ENCODE measurements at places on chromosomes 5 and 9. TPM values are rescaled to one million over a fixed set of nuclear protein-coding genes. Genes with fewer than 3 reads are reported as not detected.
A peak's percentile ranks its signal among the peaks of the same experiment; 100 is the strongest.

ARHGEF39 gene
- total RNA-seq, result not detected

DNA sequence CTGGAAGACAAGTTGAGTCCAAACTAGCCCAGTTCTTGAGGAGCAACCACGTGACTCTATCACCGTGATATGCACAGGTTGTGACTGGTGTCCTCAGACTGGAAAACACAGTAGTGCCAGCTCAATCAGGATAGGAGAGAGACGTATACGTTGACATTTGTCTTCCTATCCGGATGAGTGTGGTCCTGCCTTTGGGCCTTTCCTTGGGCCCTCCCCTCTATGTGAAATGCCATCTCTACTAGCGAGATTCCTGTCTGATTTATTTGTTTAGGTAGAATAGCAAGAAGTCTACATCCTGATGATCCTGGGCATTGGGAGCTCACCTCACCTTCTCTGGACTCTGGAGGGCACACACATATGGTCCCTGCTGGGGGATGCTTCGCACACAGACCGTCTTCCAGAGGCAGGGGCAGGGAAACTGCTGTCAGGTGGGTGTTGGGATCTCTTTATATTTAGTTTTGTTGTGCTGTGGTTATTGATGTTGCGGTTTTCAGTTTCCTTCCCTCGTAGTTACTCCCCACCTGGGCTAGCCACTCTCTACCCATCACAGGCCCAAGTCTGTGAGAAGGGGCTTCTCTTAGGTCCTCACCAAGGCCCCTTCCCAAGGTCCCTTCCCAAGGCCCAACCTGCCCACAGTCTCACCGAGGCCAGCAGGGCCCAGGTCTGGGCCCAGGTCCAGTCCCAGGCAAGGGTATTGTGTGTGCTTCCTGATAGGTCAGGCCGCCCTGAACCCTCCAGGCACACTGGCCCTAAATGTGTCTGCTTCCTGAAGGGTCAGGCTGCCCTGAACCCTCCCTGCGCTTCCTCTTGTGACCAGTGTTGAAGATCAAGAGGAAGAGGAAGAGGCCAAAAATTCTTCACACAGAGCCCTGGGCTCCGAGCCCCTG lies 19.0 kb upstream of the SPINK4 start:
- no peak overlapping the region for H3K27ac ChIP-seq
- peaks cover 19% of the 10 kb centered on the region for H3K4me1 ChIP-seq
- H3K27me3 ChIP-seq, result no peaks in the 10 kb centered on the region
- DNase-seq, result no peak

- H3K27ac ChIP-seq, result peak overlapping the region; percentile 85
- no peak for DNase-seq
- H3K4me1 ChIP-seq, result peaks cover 62% of the 10 kb centered on the region
These were observed 1.4 kb downstream of the SAP30L start for GRCh38 chr5:154447089-154447725.

AFAP1L1 gene
- 0.13 TPM for total RNA-seq

- peaks cover 3% of the 10 kb centered on the region for H3K36me3 ChIP-seq
- no peak overlapping the region for H3K27ac ChIP-seq
- peaks cover 19% of the 10 kb centered on the region for H3K4me1 ChIP-seq
- no peak overlapping the region for H3K4me3 ChIP-seq
- DNase-seq, result no peak
These were observed 4.5 kb downstream of the NREP start for GRCh38 chr5:111752426-111752965.

DNA sequence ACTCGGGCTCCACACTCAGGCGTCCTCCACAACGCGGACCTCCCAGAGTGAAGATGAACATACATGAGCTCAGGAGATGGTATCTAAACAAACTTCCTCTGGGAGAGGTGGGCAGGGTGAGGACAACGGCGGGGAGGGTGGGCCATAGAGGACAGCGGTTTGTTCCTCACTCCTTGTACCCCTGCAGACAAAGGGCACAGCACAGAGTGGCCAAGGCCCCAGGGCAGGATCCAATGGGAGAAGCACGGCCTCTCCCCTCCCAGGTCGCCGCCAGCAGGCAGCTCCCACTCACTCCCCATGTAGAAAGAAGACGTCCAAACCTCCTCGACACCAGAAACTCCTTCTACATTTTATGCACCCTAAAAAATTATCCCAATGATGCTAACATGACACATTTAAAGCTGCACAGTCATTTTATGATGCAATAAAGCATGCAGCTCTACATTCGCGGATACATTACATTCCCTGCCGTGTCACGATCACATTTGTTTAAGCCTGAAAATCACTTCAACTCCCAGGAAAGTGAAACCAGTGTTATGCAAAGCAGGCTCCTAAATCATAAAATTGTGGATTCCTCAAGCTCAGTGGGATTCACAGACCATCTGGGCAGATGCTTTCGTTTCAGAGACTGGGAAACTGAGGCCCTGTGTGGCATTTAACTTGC lies 87.5 kb upstream of the SARDH start:
- H3K36me3 ChIP-seq, result no peaks in the 10 kb centered on the region
- H3K27ac ChIP-seq, result no peak overlapping the region
- H3K4me3 ChIP-seq, result no peak overlapping the region
- H3K27me3 ChIP-seq, result no peaks in the 10 kb centered on the region

NEUROG1 gene
- total RNA-seq, result not detected

INSL6 gene
- total RNA-seq, result not detected

DNA sequence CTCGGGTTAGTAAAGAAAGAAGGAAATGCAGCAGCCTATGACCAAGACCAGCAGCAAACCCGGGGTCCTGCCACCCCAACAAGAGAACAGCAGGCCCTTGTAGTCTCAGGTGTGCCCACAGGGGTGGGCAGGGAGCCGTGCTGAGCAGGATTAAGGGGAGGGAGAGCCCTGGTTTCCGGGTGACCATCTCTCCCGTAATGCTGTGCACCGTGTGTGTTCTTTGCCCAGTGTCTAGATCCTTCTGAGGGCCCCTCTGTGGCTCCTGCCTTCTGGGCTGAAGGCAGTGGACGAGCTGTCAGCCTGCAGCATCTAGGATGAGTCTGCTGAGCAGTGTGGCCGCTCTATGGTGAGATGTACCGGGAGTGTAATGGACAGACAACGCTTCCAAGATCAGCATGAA lies 12.7 kb upstream of the PLEKHG4B start:
- no peak overlapping the region for H3K27ac ChIP-seq
- H3K27me3 ChIP-seq, result peaks cover 44% of the 10 kb centered on the region
- no peak for DNase-seq
- no peak overlapping the region for H3K4me3 ChIP-seq

DNA sequence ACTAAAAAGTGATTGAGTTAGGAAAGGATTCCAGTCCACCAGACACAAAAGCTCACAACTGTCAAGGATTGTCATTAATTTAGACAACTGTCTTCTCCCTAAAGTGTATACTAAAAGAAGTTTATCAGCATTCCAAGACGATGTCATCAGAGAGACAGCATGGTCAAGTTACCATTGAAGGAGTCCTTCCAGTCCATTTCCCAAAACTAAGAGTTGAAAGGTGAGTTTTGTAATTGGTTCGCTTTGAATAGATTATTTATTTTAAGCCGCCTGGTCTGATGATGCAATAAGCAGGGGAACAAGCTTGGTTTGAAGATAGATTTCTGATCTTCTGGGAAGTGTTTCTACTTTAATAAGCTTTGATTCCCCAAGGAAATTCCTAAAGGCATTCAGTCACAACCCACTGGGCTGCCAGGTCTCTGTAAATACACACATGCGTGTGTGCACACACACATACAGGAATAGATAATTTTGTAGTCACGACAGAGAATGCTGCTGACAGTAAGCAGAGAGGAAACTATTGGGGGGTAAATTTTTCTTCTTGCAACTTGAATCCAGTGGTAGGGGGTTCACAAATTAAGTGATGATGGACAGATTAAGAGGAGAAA lies 234.8 kb downstream of the PIK3R1 start:
- no peaks in the 10 kb centered on the region for H3K4me1 ChIP-seq
- peaks cover 4% of the 10 kb centered on the region for H3K36me3 ChIP-seq
- H3K27me3 ChIP-seq, result no peaks in the 10 kb centered on the region
- DNase-seq, result no peak
- no peak overlapping the region for H3K4me3 ChIP-seq

TTC16 gene
- total RNA-seq, result 7.2 TPM

GRCh38 chr9:109295221-109296130 lies 25.4 kb downstream of the EPB41L4B start:
- DNase-seq, result no peak
- no peaks in the 10 kb centered on the region for H3K4me1 ChIP-seq
- H3K27me3 ChIP-seq, result peaks cover 13% of the 10 kb centered on the region
- no peak overlapping the region for H3K27ac ChIP-seq
- no peak overlapping the region for H3K4me3 ChIP-seq

- DNase-seq, result no peak
- peaks cover 22% of the 10 kb centered on the region for H3K4me1 ChIP-seq
- H3K4me3 ChIP-seq, result peak overlapping the region; percentile 93
- H3K36me3 ChIP-seq, result peaks cover 27% of the 10 kb centered on the region
These were observed 2.1 kb downstream of the NR3C1 start for GRCh38 chr5:143401227-143402016.

DNA sequence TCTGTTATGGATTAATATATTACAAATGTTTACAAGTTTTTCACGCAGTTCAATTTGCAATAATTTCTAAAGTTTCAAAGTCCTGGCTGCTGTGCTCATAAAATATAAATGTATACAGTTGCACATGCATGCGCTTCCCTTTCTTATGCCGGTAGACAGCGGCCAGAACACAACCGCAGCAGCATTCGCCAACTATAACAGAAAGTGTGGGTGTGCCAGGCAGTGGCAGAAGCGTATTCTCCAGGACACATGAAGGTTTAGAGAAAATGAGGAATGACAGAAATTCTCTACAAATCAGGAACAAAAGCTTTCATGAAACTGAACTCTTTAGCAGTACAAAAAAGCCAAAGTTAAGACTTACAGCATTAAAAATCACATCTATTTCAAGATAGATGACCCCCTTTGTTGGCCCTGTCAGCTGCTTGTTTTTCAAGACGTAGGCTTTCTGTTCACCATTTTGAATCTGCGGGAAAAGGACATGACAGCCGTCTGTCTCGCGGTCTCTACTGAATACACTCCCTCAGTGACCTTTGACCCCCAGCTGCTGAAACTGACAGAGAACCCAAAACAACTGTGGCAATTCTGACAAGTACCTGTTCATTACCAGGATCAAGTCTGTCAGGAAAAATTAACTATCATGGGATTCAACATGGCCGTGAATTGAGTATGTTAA lies 252.2 kb downstream of the SLF1 start:
- no peak for DNase-seq
- no peaks in the 10 kb centered on the region for H3K27me3 ChIP-seq

DNA sequence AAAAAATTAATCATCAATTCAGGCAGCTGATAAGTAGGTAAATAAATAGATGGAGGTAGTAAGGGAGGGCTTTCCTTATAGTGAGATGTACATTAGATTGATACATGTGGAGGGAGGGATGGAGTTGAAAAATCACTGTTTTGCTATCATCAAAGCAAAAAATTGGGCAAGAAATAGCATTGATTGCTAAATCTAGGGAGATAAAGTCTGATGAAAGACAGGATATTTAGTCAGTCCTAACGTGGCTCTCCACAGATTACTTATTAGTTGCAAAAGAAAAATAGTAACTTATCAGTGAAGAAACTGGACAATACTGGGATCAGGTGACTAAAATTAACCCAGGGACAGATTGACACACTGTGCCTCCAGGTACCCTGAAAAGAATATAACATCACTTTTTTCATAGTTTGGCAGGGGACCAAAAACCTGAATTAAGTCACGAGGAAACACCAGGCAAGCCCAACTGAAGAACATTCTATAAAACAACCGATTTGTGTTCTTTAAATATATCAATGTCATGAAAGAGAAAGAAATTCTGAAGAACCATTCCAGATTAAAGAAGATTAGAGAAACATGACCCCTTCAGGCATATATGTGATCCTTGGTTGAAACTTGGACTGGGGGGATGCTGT lies 27.1 kb upstream of the GOLPH3 start:
- H3K27me3 ChIP-seq, result peaks cover 6% of the 10 kb centered on the region
- no peak overlapping the region for H3K4me3 ChIP-seq
- H3K27ac ChIP-seq, result no peak overlapping the region

PCDHGA10 gene
- total RNA-seq, result 0.31 TPM

DNA sequence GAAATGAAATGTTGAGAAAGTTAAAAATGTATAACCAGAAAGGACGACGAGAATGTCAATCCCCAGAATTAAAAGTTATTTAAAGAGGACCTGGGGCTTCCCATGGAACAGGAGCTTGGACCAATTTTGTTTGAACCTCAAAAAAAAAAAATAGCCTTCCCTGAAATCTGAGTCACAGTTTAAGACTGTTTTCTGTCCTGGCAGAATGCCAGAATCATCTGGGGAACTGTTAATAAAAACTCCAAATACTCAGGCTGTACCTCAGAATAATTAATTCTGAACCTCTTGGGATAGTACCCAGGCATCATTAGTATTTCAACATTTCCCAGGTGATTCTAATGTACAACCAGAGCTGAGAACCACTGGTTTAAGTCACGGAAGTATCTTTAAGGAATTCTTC lies 102.2 kb upstream of the SLCO6A1 start:
- H3K36me3 ChIP-seq, result no peaks in the 10 kb centered on the region
- peaks cover 5% of the 10 kb centered on the region for H3K4me1 ChIP-seq
- H3K27me3 ChIP-seq, result no peaks in the 10 kb centered on the region
- H3K27ac ChIP-seq, result no peak overlapping the region

LCN10 gene
- 11.1 TPM for total RNA-seq

OLFM1 gene
- not detected for total RNA-seq

AGXT2 gene
- not detected for total RNA-seq

IL3 gene
- not detected for total RNA-seq

DNA sequence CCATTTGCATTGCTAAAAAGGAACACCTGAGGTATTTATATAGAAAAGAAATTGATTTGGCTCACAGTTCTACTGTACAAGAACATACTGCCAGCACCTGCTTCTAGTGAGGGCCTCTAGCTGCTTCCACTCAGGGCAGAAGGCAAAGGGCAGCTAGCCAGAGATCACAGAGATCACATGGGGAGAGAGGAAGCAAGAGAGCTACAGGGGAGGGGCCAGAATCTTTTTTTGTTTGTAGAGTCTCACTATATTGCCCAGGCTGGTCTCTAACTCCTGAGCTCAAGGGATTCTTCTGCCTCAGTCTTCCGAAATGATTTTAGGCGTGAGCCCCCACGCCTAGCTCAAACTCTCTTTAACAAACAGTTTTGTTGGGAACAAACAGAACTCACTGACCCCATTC lies 6.1 kb downstream of the SLCO4C1 start:
- H3K4me1 ChIP-seq, result peaks cover 16% of the 10 kb centered on the region
- no peak overlapping the region for H3K4me3 ChIP-seq
- no peaks in the 10 kb centered on the region for H3K36me3 ChIP-seq
- DNase-seq, result no peak
- H3K27ac ChIP-seq, result no peak overlapping the region

GRCh38 chr9:19378647-19379046 lies 1.4 kb downstream of the RPS6 start:
- peak overlapping the region; percentile 99 for H3K4me3 ChIP-seq
- peaks cover 60% of the 10 kb centered on the region for H3K36me3 ChIP-seq
- DNase-seq, result no peak
- H3K27ac ChIP-seq, result peak overlapping the region; percentile 99

- peaks cover 61% of the 10 kb centered on the region for H3K4me1 ChIP-seq
- H3K27me3 ChIP-seq, result no peaks in the 10 kb centered on the region
- H3K27ac ChIP-seq, result no peak overlapping the region
These were observed 3.3 kb downstream of the UBE2R2 start for GRCh38 chr9:33820231-33820745.

- H3K27ac ChIP-seq, result no peak overlapping the region
- no peaks in the 10 kb centered on the region for H3K36me3 ChIP-seq
- H3K4me3 ChIP-seq, result no peak overlapping the region
- H3K4me1 ChIP-seq, result peaks cover 3% of the 10 kb centered on the region
- no peaks in the 10 kb centered on the region for H3K27me3 ChIP-seq
- no peak for DNase-seq
These were observed 202.7 kb upstream of the CDKN2B start for GRCh38 chr9:22211588-22212360.

Measured in naive thymus-derived CD8-positive, alpha-beta T cell (primary cell).